Tibial artery (tissue), 4 donors: ENCODE measurements at places on chromosomes 5 and 9.

- no peak for DNase-seq
These were observed 29.8 kb downstream of the HMGCR start for GRCh38 chr5:75366787-75367186.

- DNase-seq = no peak
These were observed 996.0 kb upstream of the ARRDC3 start for GRCh38 chr5:92378966-92379611.

GRCh38 chr9:37284636-37285035 is 137.9 kb upstream of the GRHPR start:
- DNase-seq = no peak

- DNase-seq = no peak
These were observed 183.2 kb downstream of the ACTL7B start for GRCh38 chr9:108672475-108673190.

DNA sequence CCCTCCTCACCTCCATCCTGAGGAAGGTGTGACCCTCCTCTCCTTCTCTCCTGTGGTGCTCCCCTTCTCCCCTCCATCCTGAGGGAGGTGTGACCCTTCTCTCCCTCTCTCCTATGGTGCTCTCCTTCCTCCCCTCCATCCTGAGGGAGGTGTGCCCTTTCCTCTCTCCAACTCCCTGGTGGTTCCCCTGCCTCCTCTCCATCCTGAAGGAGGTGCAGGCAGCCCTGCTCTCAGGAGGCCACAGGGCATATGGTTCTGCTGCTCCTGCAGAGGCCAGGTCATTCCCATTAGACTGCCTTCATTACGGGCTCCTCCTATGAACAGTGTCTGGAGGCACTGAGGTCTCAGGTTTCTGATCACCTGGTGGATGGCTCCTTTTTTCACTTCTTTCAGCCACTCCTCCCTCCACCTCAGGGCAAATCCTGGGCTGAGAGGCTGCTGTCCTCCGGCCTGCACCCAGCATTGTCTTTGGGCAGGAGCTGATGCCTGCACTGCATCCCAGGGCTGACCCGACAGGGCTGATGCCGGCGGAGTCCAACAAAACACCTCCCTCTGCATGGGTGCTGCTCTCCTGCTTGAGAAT is 197.1 kb downstream of the MED10 start:
- no peak for DNase-seq

- DNase-seq = peak; percentile 74
These were observed 47.8 kb upstream of the IER5L start for GRCh38 chr9:129225815-129226214.

DNA sequence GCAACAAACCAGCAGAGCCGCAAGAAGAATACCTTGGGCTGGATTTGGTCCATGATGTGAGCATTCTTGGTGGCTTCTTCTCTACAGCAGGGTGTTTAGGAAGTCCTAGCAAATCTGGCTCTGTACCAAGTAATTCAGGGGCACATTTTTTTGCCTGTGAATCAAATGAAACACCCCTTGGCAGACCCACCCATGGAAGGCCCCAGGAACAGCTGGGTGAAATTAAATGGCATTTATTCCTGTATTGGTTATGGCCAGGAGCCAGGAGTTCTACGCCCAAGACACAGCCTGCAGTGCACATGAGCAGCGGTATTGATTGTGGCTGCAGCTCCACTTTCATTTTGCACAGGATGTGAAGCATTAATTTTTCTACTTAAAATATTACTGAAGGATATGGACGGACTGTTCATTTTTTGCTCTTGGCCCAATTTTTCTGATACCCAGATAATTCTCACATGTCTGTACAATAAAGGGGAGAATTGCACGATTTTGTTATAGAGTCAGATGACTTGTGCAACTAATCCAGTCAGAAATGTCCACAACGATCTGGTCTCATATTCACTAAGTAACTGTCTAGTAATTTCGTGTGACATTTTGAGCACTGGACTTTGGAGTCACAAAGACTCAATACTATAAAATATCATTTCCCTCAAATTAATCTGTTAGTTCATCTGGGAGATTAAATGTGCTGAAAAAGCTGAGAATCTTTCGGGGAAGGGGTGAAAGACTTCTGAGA is 120.7 kb upstream of the APC start:
- DNase-seq = no peak

GRCh38 chr9:127264462-127265219 is at the start of gene GARNL3:
GARNL3 (plus strand) TSS chr9:127264774; CDS start chr9:127264878, 104 bp downstream.
- DNase-seq = no peak

- no peak for DNase-seq
These were observed 11.3 kb downstream of the TNC start for GRCh38 chr9:115106642-115107041.

- no peak for DNase-seq
These were observed 312.0 kb downstream of the CHSY3 start for GRCh38 chr5:130216286-130216685.

DNA sequence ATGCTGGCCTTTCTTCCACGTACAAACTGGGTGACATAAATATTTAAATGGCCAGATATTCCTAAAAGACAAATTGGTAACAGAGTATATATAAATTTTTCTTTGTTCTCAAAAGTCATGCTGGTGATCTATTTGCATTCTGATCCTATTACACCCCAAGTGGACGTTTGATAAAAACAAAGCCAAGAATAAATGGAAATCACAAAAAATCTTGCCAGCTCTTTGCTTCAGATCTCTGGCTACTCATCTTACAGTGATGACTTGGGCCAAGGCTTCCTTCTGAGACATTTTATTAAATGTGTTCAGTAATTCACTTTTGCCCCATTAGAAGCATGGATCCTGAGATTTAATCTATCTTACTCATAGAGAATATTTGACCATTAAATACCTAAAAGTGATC is 444.3 kb upstream of the PIK3R1 start:
- DNase-seq = no peak

DNA sequence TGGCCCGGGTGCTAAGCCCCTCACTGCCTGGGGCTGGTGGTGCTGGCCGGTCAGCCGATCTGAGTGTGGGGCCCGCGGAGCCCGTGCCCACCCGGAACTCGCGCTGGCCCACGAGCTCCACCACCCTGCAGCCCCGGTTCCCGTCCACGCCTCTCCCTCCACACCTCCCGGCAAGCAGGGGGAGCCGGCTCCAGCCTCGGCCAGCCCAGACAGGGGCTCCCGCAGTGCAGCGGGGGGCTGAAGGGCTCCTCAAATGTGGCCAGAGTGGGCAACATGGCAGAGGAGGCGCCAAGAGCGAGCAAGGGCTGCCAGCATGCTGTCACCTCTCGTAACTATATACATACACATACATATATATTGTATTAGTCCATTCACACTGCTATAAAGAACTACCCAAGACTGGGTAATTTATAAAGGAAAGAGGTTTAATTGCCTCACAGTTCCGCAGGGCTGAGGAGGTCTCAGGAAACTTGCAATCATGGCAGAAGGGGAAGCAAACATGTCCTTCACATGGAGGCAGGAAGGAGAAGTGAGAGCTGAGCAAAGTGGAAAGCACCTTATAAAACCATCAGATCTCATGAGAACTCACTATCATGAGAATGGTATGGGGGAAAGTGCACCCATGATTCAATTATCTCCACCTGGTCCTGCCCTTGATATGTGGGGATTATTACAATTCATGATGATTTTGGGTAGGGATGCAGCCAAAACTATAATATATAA is 56.8 kb downstream of the LIX1 start:
- no peak for DNase-seq

- DNase-seq = peak; percentile 79
These were observed at the start of gene SPATA6L for GRCh38 chr9:4666042-4666699. SPATA6L (minus strand) TSS chr9:4666480; CDS start chr9:4666250, 230 bp downstream.

DNA sequence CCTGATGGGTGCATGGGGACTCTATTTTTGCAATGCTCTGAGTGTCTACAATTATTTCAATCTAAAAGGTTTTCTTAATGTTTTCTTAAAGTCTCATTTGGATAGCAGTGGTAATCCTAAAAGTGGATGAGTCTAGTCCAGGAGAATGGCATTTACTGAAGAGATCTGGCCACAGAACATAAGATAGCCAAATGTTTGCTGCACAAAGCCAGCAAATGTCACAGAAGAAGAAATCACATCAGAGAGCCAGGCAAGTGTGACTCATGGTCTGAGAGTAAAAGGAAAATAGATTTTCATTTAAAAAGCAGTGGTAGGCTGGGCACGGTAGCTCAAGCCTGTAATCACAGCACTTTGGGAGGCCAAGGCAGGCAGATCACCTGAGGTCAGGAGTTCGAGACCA is 352.7 kb upstream of the GRAMD2B start:
- no peak for DNase-seq

DNA sequence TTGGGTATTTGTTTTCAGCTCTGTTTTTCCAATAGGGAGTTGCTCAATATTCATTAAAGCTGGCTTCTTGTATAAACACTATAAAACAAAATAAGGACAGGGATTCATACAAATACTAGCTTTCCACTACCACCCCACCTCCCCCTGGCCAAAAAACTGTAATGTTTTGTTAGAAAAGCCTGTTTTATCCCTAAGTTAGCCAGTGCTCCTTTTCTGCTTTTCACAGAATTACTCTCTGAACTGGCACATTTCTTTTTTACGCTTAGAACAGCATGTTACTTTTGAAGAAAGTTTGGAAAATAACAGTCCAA is 147.4 kb upstream of the DMRT1 start:
- DNase-seq = no peak

GRCh38 chr9:21060919-21061561 is 16.7 kb downstream of the IFNB1 start:
- DNase-seq = no peak

- no peak for DNase-seq
These were observed 144.4 kb upstream of the FSTL4 start for GRCh38 chr5:133756756-133757155.

GRCh38 chr9:115423646-115424045 is 305.7 kb upstream of the TNC start:
- DNase-seq = no peak

DNA sequence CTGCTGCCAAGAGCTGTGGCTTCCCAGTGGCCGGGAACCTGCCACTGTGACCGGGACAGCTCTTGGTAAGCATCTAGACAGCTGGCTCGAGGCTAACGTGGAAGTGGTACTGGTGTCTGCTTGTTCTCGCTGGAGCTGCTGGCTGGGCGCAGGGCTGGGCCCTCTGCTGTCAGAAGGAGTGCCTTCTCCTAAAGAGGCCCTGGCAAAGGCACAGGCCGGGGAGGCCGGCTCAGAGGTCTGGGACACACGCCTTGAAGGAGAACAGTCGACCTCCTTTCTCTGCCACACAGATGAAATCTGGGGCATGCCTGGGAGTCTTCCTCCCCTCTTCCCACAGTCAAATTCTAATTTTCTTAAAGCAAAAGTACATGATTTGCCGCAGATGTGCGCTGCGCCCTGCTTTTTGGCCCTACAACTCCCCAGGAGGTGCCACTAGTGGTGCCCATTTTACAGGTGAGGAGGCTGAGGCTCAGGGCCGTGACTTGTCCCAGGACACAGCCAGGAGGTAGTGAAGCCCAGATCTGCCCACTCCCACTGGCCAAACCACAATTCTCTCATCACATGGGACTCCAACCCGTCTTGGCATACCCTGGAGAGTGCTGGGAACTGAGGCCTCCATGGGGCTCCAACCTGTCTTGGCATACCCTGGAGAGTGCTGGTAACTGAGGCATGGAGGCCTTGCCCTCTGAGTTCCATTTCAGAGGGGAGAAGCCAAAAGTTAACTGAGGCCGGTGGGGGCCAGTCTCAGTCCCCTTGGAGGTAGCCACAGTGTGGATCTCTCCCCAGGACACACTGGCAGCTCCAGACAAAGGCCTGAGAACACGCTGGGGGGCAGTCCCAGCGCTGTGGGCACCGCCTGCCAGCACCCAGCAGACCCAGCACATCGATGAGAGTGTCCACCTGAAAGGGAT is 12.0 kb upstream of the RXRA start:
- DNase-seq = peak; percentile 48

DNA sequence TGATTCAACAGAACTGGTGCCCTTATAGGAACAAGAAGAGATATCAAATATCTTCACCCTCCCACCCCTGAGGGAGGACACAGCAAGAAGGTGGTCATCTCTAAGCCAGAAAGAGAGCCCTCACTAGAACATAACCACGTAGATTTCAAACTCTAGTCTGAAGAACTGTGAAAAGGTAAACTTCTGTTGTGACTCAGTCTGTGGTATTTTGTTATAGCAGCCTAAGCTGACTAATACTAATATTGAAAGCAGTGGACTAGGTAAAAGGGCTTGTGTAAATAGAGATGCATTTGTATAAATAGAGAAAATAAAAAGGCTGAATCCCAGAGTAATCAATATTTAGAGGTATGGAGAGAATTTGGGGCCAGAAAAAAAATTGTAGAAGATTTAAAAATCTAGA is 157.6 kb upstream of the CCNH start:
- no peak for DNase-seq

DNA sequence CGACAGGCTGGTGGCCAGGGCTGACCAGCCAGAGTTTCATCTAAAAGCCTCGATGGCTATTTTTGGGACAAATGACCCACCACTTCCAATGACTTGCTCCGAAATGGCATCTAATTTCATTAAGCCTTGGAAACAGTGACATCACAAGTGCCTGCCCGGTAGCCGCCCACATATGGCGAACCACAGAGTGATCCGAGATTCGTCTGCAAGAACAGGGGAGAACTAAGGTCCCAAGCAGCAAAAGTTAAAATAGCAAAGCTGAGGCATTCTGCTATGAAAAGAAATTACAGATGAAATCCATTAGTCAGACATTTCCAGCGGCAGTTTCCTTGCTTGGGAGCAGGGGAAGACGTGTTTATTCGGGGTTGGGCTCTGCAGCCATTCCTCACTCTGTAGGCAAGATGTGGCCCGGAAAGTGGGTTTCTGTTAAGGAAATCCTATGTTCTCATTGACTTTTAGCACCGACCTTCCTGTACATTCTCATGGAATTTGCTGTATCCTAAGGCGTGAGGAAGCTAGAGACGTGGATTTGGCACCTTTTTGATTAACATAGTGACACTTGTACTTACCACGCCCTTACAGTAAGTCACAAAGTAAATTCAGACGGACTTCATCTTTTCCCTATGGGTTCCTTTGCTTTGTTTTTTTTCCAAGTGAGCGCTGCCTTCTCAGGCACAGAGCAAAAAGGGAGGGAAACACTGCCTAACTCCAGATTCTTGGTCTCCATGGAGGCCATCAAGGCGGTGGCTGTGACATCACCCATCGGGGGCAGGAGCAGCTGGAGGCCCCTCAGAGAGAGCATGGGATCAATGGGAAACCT is 45.1 kb downstream of the ERGIC1 start:
- peak; percentile 87 for DNase-seq

DNA sequence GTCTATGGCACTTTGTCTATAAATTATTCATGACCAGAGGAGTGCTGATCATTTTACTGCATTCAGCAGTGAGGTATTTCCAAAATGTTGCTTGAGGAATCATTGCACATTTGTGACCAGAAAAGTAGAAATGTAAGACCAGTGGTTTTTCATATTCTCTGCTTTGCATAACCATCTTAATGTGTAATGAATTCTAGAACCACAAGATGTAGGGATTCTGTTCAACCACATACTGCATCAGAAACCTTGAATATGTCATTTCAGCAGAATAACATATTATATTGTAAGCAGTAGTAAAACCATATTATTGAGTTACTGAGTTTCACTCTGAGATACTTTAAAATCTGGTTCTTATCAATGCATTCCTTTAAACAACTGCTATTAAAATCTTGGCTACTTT is 1243.4 kb downstream of the MAT2B start:
- DNase-seq = no peak
